Psoas muscle (tissue), 8 donors: ENCODE measurements at places on chromosomes 16 and 17.

GRCh38 chr16:89563639-89564392 lies 3.3 kb downstream of the RPL13 start:
- DNase-seq, result no peak

- DNase-seq, result no peak
Measured at GRCh38 chr17:1986783-1987451, 38.2 kb downstream of the RTN4RL1 start.

- peak; percentile 76 for DNase-seq
Measured at GRCh38 chr17:59513934-59514841, 51.2 kb upstream of the DHX40 start.

- no peak for DNase-seq
Measured at GRCh38 chr17:8985054-8985701, 19.7 kb upstream of the PIK3R5 start.

GRCh38 chr17:55776271-55776670 lies 25.4 kb downstream of the PCTP start:
- no peak for DNase-seq

GRCh38 chr16:87185308-87185707 lies 131.9 kb downstream of the C16orf95 start:
- no peak for DNase-seq

DNA sequence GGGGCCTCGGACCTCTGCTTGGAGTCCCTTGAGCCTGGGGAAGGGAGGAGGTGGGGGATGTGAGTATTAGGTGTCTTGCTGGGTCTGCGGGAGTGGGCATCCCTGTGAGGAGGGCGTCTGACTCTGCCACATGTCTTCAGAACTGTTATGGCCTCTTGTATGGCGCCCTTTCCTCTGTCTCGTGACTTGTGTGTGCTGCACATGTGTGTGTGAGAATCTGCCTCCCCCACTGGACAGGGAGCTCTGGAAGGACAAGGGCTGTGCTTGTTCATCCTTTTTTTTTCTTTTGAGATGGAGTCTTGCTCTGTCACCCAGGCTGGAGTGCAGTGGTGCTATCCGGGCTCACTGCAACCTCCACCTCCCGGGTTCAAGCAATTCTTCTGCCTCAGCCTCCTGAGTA lies 33.4 kb downstream of the ARHGAP23 start:
- no peak for DNase-seq

GRCh38 chr16:86491640-86492023 lies 18.7 kb upstream of the FOXF1 start:
- DNase-seq, result no peak

DNA sequence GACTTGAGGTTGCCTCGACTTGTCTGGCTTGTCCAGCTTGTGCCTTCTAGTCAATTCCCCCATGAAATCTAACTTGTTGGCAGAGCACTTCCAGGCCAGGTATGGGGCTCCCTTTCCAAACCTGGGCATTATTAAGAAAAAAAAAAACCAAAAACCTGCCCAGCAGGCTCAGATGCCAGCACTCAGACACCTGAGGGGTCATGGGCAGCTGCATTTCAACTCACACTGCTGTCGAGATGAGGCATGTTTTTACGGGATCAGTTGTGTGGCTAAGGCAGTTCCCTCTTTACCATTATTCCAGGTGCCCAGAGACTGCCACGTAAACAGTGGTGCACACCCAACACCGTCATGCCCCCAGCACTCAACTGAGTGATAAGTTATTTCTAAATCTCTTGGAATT lies 17.8 kb downstream of the TMEM11 start:
- no peak for DNase-seq

GRCh38 chr17:49861150-49861884 lies 13.4 kb upstream of the TAC4 start:
- peak; percentile 50 for DNase-seq

DNA sequence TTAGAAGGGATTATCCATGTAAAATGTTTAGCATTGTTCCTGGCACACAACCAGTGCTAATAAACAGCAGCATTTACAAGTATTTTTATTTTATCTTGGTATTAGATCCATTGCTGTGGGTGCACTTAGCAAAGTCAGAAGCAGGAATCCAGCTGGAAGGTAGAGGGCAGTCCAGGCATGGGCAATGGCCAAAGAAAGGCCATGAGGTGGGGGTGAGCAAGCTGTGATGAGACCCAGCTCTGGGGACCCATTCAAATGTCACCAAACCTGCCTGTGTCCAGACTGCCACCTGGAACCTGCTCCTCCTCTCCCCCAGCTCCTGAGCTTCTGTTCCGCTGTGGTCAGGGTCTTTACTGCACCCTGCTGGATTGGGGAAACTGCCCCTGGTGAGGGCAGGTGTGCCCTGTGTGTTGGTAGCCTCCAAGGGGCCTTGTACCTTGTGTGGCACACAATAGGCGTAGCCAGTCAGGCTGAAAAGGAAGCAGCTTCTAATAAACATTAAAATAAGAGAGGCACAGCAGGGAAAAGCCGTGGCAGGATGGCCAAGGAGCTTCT lies 118.0 kb upstream of the CRHR1 start:
- no peak for DNase-seq

GRCh38 chr16:80085606-80086005 lies 455.2 kb upstream of the DYNLRB2 start:
- no peak for DNase-seq

DNA sequence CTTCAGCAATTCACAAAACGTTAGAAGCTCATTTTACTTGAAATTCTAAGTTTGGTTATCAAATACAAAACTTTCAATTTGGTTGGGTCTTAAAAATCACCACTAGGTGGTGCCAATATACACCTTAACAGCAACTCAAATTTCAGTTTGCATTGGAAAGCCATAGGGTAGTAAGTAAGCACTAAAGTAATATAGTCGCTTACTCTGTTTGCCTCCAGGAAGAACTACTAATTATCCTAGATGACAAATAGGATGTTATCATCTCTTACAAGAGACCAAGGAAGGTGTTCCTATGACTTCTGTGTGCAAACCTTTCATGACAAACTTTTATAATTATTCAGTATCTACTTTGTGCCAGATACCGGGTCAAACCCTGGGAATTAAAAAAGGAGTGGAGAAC lies 93.3 kb downstream of the MYO1D start:
- no peak for DNase-seq

DNA sequence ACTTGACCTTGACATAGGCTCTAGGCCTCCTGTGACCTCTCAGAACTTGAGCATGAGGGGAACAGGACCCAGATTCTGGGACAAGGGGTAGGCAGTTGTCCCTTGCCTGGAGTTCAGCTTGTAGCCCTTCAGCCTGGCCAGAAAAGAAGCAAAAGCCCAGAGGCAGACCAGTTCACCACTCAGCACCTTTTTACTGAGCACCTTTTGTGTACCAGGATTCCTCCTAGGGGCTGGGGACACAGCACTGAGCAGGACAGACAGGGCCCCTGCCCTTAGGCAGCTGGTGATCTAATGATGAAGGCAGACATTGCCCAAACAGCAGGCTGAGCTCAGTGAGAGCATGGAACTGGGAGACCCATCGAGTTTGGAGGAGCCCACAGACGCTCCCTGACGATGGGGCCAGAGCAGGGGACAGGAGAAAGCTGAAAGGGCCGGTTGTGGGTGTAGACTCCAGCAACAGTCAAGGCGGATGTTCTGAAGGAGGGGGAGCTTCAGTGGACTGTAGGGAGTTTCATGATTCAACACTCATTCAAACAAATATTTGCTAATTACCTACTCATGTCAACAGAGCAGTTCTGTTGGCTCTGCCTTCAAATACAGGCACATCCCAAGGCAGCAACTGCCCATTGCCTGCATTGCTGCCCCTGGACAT lies 32.0 kb downstream of the SBK1 start:
- no peak for DNase-seq

DNA sequence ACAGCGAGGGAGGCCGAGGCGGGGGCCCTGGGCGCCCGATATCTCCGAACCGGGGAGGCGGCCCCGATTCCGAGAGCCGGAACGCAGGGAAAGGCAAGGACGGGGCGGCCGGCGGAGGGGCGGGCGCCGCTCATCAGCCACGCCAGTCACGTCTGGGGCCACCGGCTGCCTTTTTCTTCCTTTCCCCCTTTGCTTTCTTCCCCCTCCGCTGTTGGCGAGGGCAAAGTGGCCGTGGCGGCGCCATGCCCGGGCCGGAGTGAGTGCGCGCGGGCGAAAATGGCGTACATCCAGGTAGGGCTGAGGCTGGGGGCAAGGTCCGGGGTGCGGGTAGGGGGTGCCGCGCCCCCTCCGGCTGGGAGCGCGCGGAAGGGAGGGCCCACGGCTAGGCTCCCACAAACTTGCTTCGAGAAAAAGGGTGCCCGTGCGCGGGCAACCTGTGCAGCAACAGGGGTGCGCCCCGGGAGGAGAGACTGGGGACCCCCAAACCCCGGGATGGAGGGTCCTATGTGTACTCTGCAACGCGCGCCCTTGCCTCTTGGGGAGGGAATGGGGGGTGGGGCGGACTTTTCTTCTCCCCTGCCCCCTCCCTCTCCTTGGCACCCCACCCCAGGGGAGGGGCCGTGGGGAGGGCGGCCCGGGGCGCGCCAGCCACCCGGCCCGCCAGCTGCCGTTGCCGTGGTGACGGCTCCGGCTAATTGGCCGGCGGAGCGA lies 486 bp downstream of the SYT17 start:
- DNase-seq, result peak; percentile 48

DNA sequence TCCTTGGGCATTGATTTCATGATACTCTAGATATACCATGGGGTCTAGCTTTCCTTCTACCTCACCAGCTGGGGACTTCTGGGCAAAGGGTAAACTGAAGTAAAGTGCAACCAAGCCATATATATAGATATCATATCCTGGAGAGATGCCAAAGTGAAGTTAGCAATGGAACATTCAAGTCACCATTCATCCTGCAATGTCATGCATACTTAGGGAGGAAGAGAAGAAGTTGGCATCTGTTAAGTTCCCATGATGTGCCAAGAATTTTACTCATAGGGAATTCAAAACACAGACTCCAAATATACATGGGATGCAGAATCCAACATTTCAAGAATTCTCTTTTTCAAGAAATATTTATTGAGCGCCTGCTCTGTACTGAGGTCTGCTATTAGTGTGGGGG lies 399.8 kb downstream of the HS3ST4 start:
- no peak for DNase-seq

DNA sequence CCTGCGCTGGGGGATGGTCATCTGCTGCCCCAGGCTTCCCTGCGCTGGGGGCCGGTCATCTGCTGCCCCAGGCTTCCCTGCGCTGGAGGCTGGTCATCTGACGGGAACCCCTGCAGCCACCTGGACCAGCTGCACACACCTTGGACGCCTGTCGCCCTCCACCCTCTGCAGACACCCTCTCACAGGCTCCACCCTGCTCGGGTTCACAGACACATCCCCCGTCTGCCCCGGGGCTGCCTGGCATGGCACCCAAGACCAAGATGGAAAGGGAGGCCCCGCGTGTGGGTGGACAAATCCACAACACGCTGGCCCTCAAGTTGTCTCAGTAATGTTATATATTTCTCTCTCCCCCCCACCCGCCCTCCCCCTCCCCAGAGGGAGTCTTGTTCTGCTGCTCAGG lies 89.6 kb downstream of the ANKRD11 start:
- no peak for DNase-seq

GRCh38 chr17:50681263-50682200 lies 26.2 kb downstream of the ANKRD40 start:
- no peak for DNase-seq
